HT1080 (cell line): ENCODE measurements at places on chromosomes 6 and 20.

- DNase-seq: peak; percentile 38
These were observed 16.1 kb downstream of the BPIFB1 start for GRCh38 chr20:33299111-33299603.

- peak; percentile 39 for DNase-seq
These were observed 29.1 kb upstream of the HDAC2 start for GRCh38 chr6:114000069-114000468.

- no peak for DNase-seq
These were observed 6.0 kb downstream of the NUS1 start for GRCh38 chr6:117681162-117681741.

DNA sequence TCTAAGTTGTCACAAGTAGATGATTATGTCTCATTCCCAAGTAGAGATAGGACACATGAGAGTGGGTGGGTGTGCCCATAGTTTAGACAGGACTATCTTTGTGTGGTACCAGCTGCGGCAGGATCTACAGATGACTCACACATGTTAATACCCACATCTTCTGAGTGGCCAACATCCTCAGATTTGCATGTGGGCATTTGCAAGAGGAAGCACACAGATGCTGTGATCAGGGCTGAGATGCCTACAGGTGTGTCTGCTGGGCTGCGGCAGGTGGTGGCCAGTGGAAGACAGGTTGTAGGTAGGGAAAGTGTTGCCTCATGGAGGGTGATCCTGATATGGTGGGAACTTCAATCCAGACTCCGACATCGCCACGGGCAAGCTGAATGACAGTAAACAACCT is 50.8 kb downstream of the UTRN start:
- DNase-seq: peak; percentile 89

GRCh38 chr20:24720957-24721356 is 228.1 kb upstream of the CST7 start:
- DNase-seq: no peak

DNA sequence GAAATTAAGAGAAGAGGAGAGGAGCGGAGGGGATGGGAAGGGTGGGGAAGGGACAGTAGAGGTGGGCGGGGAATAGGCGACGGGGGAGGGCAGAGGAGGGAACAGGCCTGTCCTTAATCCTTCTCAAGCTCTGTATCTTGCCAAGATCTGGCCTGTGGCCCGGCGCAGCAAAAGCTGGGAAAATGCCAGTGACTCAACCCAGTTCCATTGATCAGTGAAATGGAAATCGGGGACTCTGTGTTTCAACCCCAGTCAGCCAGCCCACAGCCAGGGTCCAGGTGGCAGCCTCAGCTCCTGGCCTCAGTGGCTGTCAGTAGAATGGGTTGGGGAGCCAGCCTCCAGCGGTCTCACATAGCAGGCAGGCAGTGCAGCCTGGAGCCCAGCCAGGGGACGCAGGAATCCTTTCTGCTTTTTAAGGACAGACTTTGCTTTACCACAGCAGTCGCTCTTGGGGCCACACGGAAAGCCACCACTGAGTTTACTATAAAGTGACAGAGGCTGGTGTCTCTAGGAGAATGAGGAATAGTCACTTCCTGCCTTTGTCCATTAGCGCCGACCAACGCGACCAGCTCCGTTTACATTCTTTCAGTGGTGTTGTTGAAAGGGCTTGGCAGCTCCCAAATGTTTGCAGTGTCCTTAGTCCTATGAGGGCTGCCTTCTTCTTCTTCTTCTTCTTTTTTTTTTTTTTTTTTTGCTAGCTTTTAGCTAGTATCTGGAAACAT is 128.0 kb downstream of the RIN2 start:
- peak; percentile 49 for DNase-seq

GRCh38 chr6:17159240-17159639 is 57.4 kb downstream of the STMND1 start:
- DNase-seq: no peak

GRCh38 chr20:4052554-4052953 is 37.2 kb upstream of the RNF24 start:
- DNase-seq: no peak

DNA sequence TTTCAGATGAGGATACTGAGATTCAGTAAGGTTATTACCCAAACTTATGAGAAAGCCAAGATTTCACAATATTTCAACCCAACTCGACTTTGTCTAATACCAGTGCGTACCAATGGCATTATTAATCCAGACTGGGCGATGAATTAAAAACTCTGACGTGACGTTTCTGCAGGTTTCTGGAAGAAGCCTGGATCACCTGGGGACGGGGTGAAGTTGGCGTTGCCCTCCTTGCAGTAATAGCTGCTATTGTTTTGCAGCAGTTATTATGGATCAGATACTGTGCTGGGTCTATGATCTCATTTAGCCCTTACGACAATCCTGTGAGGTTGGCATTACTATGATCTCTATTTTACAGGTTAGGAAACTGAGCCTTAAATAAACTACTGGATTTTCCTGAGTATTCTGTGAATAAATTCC is 569 bp upstream of the CDC5L start:
- DNase-seq: peak; percentile 9

DNA sequence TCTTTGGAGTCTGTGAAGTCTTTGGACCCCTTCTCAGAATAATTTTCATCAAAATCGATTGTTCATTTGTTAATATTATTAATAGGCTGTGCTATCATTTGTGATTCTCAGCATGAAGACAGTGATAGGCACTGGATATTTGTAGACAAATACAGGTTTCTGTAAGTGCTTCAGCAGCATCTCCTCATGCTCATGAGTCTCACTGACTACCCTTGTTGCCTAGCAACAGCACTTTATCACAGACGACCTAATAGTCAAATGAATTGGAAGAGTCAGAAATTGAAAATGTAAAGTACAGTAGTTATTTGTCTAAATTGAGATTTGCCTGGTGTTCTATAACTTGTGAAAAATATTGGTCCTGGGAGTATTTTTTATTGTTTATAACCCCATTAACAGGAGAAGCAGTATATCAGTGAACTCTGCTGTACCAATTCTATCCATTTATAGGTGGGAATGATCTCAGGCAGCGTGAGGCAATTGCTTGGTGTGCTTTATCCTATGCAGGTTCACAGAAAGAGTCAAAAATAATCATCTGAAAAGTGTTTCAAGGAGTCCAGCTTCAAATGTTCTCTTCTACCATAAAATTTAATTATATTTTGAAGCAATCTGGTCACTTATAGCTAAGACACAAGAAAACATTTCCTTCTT is 684.6 kb downstream of the RFPL4B start:
- no peak for DNase-seq

DNA sequence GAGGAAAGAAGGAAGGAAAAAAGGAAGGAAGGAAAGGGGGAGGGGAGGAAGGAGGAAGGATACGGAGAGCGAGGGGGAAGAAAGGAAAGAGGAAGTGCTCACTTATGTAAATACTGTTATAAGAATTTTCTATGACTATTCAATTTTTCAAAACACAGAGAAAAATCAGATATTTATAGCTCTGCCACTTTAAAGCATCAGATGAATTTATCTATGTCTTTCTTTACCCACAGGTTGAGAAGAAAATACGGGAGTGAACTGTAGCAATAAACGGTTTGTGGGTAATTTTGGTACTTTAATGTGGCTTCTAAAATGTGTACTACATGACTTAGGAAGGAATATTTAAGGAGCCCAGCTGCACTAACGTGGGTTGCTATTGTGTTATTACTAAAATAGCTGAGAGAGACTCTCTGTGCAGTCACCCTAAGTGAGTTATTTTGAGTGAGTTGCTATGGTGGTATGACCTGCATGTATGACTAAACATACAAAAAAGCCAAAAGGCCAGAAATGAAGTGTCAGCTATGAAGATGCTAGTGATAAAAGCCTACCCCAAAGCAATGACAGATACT is 225.5 kb downstream of the SOD2 start:
- no peak for DNase-seq

DNA sequence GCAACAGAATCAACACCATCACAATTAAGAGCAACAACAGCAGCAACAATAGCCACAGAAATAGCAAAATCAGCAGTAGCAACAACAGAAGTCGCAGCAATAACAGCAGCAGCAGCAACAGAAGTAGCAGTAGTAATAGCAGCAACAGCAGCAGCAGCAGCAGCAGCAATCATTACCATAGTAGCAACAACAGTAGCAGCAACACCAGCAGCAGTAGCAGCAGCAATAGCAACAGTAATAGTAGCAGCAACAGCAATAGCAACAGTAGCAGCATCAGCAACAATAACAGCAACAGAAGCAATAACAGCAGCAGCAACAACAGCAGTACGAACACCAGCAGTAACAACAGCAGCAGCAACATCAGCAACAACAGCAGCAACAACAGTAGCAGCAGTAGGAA is 39.8 kb downstream of the SLC22A2 start:
- no peak for DNase-seq

DNA sequence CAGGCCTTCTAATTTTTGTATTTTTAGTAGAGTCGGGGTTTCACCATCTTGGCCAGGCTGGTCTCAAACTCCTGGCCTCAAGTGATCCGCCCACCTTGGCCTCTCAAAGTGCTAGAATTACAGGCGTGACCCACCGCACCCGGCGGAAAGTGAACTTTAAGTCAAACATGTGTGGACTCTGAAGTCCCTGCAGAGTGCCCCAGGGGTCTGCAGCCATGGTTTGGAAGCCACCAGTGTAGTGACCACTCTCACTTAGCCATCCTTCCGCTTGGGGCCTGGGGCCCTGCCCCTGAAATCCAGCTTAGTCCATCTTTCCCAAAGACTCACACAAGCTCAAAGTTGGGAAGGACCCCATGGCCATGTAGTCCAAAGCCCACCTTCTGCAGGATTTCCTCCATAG is 164.5 kb downstream of the GRM4 start:
- no peak for DNase-seq

- peak; percentile 45 for DNase-seq
These were observed 48.7 kb downstream of the YTHDF1 start for GRCh38 chr20:63167026-63167917.

GRCh38 chr20:50165684-50166554 is 12.4 kb upstream of the PEDS1 start:
- DNase-seq: peak; percentile 100

GRCh38 chr6:41355952-41356351 is 20.5 kb downstream of the NCR2 start:
- DNase-seq: no peak

DNA sequence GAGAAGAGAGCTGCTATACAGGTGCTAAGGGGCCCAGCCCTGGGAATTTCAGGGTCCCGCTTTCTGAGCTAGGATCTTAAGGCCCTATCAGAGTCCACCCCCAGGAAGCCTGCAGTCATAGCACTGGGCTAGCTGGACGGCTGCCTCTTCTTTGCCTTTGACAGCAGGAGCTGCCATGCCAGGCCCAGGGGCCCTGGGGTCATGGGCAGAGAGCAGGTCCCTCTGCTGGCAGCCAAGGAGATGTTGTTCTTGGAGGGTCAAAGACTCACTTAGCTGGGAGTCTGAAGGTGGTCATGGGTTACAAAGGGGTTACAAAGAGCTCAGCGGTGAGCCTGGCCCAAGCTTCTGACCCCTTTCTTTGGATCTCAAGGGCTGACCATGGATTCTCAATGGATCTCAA is 52.7 kb downstream of the RPP21 start:
- no peak for DNase-seq

DNA sequence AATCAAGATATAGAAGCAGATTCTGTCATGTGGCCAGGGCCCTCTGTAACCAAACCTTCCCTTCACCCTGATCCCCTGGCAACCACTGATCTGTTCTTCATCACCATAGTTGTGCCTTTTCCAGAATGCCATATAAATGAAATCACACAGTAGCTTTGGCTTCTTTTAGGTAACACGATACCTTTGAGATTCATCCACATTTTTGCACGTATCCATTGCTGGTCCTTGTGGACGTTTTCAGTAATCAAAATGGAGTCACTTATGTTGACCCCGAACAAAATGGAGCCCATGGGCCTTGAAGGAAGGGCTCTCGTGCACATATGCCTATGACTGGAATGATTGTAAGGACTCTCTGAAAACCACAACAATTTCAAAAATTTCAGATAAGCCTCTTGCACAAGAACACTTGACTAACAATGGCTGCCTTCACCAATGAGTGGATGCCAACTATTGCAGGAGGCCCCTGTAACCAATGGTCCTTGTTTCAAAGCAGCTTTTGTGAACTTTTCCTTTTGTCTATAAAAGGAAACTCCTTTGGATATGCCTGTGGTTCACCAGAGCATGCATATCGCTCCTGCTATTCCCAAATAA is 84.3 kb upstream of the RALY start:
- peak; percentile 90 for DNase-seq

- no peak for DNase-seq
These were observed 41.8 kb downstream of the CYP24A1 start for GRCh38 chr20:54131675-54132611.

DNA sequence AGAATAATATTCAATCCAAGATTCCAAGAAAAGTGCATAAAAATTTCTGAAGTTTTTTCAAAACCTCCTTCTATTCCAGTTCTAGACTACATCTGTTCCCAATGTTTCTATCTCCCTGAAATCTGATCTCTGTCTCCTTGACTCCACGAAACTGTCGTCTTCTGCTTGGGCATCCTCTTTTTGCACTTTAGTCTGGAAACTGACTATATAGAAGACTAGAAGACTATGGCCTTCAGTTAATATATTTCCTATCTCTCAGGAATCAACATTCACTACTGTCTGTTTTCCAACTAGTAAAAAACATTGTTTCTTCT is 745.4 kb upstream of the ADGRB3 start:
- DNase-seq: no peak

DNA sequence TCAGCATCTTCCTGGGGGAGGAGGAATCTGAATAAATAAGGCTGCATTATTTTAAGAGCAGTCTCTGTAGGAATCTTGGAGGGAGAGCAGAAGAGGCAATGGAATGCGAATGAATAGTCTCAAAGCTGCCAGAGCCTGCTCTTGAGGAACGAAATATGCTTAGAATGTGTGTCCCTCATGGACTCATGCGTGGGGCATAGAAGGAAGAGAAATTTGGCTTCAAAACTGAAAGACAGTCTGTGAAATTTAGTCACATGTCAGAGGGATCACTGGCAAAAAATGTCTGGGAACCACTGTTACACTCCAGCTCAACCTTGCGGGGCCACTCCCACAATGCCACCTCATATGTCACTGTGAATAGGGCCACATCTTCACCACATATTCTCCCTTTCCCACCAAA is 95.5 kb downstream of the GJA10 start:
- no peak for DNase-seq

- DNase-seq: no peak
These were observed 52.5 kb downstream of the HIVEP2 start for GRCh38 chr6:142892254-142893021.

DNA sequence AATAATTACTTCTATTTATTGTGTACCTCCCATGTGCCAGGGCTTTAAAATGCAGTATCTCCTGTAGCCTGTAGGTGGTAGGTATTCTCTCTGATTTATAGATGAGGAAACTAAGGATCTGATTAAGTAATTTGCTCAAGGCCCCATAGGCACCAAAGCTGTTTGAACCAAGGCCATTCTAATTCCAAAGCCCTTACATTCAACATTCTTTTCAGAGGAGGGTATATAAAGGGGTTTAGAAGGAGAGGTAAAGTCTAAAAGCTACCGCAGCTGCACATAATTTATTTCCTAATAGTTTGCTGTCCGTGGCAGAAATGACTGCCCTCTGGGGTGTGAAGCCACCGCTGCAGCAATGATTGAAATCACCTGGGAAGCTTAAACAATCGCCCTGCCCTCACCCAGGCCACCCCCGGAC is 95.0 kb upstream of the FAM8A1 start:
- no peak for DNase-seq

- no peak for DNase-seq
These were observed 140.8 kb downstream of the DTNBP1 start for GRCh38 chr6:15522026-15522425.
